ENCODE measurements at places on chromosomes 2 and 18. TPM values are rescaled to one million over a fixed set of nuclear protein-coding genes. Genes with fewer than 3 reads are reported as not detected.

GRCh38 chr18:8140841-8141501 is 468.3 kb upstream of the RAB12 start:
- DNase-seq, result no peak

DNA sequence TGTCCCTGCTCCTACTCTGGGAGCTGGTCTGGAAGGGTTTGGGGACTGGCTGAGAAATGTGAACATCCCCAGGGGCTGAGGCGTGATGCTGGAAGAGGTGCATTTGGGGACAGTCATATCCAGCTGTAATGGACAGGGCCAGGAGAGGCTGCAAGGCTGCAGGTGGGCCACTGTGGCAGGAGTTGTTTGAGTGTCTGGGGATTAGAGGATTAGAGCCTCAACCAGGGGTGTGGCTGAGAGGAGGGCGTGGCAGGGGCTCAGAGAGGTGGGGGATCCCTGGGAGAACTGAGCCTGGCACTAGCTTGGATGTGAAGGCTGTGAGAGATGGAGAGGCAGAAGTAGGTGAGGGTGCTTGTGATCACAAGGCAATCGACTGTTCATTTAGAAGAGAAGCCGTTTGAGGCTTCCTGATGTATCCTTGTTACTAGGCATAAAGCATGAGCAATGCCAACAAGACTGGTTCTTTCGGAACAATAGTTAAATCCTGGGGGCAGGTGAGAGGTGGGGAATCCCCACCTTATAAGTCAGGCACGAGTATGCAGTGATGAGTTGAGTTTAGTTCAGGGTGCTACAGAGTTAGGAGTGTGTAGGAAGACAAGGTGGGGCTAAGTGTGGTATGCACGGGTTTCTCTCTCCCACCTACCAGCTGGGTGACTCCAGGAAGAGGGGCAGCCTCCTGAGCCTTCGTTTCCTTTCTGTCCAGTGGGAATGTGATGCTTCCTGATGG is 31.9 kb downstream of the SH3RF3 start:
- no peak for DNase-seq

- DNase-seq, result no peak
Measured at GRCh38 chr18:22998344-22998743, 65.2 kb downstream of the RBBP8 start.

DNA sequence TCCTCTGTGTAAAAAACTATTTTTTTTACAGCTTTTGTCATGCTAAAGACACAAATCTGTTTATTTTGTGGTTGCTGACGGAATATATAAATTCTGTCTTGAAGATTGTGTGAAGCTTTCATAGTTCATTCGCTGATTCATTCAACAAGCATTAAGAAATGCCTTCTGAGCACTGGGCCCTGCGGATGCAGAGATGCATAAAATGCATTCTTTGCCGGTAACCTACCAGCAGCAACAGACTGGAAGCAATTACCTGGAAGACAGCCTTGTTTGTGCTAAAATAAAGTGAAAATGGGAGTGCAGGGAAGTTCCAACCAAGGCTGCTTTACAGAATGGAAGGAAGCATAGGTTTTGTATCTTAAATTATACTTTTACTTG is 119.7 kb downstream of the PMAIP1 start:
- DNase-seq, result no peak

DNA sequence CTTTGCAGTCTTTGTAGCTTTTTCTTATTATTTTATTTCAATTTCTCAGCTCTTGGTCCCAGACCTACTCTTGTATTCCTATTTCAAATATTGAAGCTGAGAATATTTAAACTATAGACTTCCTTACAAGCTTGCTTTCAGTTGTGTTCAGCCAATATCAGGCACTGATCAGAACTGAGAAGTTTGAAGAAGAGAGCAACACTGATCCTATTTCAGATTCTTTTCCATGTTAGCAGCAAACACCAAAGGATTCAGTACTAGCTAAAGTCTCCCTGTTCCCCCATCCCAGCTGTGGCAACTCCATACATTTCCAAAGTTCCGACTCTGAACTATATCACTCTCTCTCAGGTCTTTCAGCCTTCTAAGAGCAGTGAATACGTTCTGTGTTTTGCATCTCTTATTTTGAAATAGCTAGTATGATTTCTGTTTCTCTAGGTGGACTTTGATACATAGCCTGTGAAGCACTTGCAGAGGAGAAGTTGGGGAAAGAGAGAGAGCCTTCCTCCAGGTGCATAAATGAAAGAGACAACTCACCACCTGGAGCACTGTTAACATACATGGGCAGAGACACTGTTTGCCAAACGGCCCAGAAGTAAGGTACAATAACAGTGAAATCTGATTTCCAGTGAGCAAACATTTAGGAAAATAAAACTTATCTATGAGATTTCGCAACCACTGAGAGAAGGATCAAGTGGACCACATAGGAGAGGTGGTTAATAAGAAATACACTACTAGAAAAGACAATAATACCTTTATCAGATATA is 135.0 kb upstream of the ZNF804A start:
- DNase-seq, result no peak

DNA sequence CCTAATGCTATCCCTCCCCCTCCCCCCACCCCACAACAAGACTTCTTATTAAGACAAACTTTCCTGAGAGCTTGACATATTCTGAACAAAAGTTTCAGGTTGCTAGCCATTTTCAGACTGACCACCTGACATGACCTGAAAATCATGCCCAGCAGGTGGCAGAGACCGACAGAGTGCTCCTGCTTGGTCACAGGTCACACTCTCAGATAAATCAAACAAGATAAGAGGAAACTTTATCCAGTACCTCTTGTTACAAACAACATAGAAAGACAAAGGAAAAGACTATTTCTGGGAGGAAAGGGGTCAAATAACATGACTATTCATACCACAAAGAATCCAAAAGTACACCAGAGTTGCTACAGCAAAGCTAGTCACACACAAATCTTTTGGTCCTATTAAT is 107.4 kb downstream of the TMEM200C start:
- no peak for DNase-seq

SERPINB12 gene
- not detected for total RNA-seq

MOCOS gene
- total RNA-seq, result not detected

TRIM43 gene
- total RNA-seq, result not detected

CREB1 gene
- 93.7 TPM for total RNA-seq

Data from activated naive CD4-positive, alpha-beta T cell treated with anti-CD3 and anti-CD28 coated beads for 36 hours (primary cell).